HFFc6 (cell line): ENCODE measurements at places on chromosomes 7 and 10. TPM values are rescaled to one million over a fixed set of nuclear protein-coding genes. Genes with fewer than 3 reads are reported as not detected.

DNA sequence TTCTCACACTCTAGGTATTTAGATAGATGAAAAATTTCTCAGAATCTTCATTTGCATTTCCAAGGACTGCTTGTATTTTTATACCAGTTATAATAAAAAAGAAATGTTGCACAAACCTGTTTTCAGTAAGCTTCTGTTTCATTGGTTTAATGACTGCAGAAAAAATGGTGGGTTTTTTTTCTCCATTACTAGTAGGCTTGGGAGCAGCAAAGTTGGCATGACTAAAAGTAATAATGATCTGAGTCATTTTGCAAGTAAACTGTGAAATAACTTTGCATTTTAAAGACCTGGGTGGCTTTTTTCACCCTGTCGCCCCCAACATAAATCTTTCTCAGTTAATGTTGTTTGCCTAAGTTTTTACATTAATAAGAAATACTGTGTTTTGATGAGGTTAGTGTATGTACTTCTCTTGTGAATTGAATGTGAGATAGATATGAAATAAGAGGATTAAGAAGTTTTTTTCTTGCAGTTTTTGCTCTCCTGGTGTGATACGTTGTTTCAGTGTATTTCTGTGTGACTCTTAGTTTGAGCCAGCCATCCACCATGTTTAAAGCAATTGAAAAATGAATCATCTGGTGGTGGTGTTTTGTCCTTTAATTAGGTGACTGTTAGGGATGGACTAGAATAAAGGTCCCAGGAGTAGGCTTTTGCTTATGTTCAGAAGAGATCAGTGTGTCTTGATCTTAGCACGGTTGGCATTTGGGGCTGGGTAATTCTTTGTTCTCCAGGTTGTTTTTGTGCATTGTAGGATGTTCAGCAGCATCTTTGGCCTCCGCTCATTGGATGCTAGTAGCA, 1.8 kb downstream of the GNAI1 start:
- DNase-seq, result peak; percentile 61
- peak overlapping the region; percentile 96 for H3K4me3 ChIP-seq
- H3K27ac ChIP-seq, result peak overlapping the region; percentile 89
- peaks cover 20% of the 10 kb centered on the region for H3K36me3 ChIP-seq
- H3K4me1 ChIP-seq, result peaks cover 78% of the 10 kb centered on the region
- 0 out of 2 replicates have a peak, but pooled peaks cover 3% of the 10 kb centered on the region for H3K27me3 ChIP-seq

The ITIH2 gene
- total RNA-seq, result not detected in 3 replicates

DNA sequence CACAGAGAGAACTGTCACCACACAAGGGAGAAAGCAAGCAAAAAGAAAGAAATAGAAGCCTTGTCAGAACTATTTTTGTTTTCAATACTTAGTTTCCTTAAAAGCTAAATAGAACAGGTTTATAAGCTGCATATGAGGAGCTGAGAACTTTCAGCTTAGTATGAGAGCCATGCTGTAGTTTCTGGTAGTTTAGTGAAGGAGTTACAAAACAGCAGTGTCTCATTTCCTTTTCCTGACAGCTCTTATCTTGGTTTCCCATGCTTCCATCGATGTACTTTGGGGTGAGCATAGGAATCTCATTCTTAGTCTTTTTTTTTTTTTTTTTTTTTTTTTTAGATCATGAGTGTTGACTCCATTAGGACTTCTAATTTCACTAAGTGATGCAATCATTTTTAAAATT, 8.6 kb upstream of the CHRM2 start:
- no peaks in the 10 kb centered on the region for H3K27me3 ChIP-seq
- no peaks in the 10 kb centered on the region for H3K4me1 ChIP-seq
- DNase-seq, result no peak
- no peak overlapping the region for H3K27ac ChIP-seq
- H3K36me3 ChIP-seq, result no peaks in the 10 kb centered on the region

GRCh38 chr10:92692697-92693533, 3.2 kb downstream of the HHEX start:
- H3K27ac ChIP-seq, result no peak overlapping the region
- H3K4me3 ChIP-seq, result no peak overlapping the region
- peaks cover 7% of the 10 kb centered on the region; the same call in 1 of the 2 replicates for H3K27me3 ChIP-seq

The GTF2IRD2 gene
- 6.9 and 9.3 TPM in 2 replicates for total RNA-seq

The VIM gene
- 9,164 to 11,569 TPM (median 9,623 TPM) in 3 replicates for total RNA-seq

The KAZALD1 gene
- total RNA-seq, result 14.1 to 21.1 TPM (median 15.9 TPM) in 3 replicates

DNA sequence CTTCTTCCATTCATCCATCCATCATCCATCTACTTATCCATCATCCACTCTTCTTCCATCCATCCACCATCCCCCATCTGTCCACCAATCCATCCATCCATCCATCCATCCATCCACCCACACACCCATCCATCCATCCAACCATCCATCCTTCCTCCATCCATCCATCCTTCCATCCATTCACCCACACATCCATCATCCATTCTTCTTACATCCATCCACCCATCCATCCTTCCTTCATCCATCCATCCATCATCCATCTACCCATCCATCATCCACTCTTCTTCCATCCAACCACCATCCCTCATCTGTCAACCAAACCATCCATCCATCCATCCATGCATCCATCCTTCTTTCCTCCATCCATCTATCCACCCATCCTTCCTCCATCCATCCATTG, 429.3 kb downstream of the DNAJB6 start:
- no peak overlapping the region for H3K4me3 ChIP-seq
- no peak for DNase-seq
- no peaks in the 10 kb centered on the region for H3K4me1 ChIP-seq
- no peak overlapping the region for H3K27ac ChIP-seq
- H3K36me3 ChIP-seq, result peaks cover 4% of the 10 kb centered on the region; the same call in 1 of the 2 replicates

DNA sequence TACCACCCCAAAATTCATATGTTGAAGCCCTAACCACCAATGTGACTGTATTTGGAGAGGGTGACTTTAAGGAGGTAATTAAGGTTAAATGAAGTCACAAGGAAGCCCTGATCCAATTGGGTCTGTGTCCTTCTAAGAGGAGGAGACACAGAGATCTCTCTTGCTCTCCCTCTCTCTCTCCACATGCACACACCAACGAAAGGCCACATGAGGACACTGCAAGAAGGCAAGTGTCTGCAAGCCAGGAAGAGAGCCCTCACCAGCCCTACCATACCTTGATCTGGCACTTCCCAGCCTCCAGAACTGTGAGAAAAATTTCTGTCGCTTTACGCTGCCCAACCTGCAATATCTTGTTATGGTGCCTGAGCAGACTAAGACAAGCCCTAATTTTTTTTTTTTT, 56.0 kb upstream of the NEBL start:
- no peaks in the 10 kb centered on the region; the same call in 1 of the 2 replicates for H3K36me3 ChIP-seq
- peaks cover 2% of the 10 kb centered on the region; the same call in 1 of the 2 replicates for H3K27me3 ChIP-seq
- no peak overlapping the region for H3K4me3 ChIP-seq
- DNase-seq, result no peak
- H3K4me1 ChIP-seq, result no peaks in the 10 kb centered on the region

The IMMP2L gene
- total RNA-seq, result 10.3 to 11.8 TPM (median 10.6 TPM) in 3 replicates
